Stimulated activated CD4-positive, alpha-beta T cell treated with anti-CD3 and anti-CD28 coated beads, Interleukin-4, amount 100 ng/mL, for 24 hours (primary cell): ENCODE measurements at places on chromosomes 3 and 15.

GRCh38 chr3:109132801-109133473 lies 3.6 kb upstream of the C3orf85 start:
- DNase-seq = no peak

- DNase-seq = no peak
Measured at GRCh38 chr3:133488785-133489367, 84.6 kb upstream of the CDV3 start.

- no peak for DNase-seq
Measured at GRCh38 chr3:52495777-52496602, 852 bp downstream of the STAB1 start.

DNA sequence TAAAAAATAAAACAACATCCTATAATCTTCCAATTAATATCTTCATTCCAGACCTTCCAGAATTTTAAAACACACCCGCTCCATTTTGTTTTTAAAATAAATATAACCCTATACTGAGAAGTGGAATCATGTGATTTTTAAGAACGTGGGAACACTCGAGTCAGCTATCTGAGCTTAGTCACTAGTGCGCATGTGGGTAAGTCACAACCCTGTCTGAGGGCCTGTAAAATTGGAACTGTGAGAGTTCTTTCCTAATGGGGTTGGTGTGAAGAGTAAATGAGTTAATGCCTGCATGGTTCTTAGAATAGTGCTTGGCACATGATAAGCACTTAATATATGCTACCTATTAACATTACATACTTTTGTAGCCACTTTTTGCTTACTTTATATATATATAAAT lies 19.9 kb upstream of the POLR2M start:
- no peak for DNase-seq

DNA sequence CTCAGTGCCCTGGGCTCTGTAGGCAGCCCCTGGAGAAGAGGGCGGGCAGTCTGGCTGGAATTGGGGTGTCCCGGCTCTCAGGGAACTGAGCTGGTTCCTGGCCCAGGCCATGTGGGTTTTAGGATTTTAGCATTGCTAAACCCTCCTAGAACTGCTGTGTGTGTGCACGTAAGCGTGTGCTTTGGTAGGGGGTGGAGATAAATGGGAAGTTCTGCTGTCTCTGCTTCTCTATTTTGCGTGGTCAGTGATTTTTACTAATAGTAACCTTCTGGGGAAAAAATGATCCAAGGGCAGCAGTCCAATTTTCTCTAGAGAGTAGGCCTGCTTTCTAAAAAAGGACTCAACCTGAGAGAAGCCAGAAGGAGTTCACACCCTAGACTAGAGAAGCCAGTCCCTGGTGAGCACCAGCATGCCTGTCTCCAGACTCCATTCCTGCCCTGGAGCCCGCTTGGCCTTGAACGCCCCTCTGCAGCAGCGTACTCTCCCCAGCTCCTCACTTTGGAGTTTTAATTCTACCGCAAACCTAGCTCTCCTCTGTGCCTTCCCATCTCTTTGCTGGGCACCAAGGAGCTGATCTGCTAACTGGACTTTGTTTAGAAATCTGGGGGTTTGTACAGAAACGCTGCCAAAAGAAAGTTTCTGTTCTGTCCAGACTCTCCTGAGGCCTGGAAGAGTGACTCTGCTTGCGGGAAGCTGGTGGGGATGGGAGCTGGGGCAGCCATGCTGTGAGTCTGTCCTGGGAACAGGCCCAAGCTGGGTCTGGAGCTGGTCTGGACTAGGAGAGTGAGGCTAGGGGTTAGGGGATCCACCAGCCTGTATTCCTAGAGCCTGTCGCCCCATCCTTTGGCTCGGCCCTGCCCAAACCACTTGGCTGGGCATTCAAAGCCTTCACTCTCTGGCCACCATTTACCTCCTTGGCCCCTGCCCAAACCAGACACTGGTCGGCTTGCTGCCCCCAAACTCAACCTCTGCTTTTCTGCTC lies 19.7 kb downstream of the CORO2B start:
- DNase-seq = no peak

DNA sequence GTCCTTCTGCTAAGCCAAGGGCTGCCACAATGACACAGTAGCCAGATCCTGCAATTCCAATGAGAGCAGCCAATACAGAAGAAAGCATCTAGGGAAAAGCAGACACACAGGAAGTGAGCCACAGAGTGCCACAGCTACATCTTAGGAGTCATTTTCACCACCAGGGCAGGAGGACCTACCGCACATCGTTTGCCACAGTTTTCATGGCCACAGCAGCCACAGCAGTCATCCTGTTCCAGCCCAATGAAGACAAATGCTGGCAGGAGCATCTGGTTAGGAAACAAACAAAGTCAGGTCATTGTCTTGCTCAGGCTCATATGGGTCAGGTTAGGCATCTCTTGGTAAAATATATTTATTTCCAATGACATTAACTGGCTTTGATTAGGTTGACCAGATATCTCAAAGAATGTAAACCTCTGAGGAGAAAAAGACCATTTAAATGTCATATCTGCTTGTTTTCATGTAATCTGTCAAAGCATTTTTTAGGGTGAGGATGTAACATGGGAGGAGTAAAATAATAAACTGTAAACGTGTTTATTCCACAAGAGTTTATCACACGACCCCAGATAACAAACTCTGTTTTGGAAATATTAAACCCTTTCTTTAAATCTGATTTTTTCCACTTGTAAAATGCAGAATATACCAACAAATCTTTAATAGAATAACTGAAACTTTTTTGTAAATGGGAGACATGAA lies 1.8 kb downstream of the TM4SF1 start:
- DNase-seq = no peak

- DNase-seq = peak; percentile 17
Measured at GRCh38 chr15:63638839-63639238, 41.7 kb downstream of the FBXL22 start.

DNA sequence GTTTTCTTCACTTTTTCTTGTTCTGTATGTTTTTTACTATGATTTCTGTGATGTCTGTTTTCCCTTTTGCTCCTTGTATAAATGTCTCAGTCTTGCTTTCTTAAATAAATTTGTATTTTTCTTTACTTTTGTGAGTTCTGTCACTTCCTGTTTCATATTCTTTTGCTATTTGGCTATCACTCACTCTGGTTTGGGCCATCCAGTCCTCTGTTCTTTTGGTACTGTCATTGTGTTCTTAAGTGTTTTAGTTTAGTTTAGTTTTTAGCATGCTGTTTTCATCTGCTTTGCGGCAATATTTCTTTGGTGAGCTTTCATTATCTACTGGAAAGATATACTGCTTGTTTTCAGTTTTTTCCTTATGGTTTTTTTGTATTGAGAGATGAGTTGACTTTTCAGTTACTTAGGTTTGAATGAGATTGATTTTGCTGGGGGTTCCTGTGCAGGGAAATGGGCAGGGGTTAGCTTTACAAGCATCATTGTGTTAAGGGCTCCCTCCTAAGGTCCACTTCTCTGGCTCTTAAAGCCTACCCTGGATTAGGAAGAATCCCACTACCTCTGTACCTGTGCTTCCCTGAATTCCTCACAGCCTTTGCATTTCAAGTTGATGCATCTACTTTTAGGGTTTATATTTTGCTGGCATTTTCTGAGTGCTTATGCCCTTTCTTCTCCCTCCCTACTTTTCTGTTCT lies 35.1 kb downstream of the PDCD6IP start:
- no peak for DNase-seq

- no peak for DNase-seq
Measured at GRCh38 chr3:152321955-152322377, 53.2 kb downstream of the MBNL1 start.

DNA sequence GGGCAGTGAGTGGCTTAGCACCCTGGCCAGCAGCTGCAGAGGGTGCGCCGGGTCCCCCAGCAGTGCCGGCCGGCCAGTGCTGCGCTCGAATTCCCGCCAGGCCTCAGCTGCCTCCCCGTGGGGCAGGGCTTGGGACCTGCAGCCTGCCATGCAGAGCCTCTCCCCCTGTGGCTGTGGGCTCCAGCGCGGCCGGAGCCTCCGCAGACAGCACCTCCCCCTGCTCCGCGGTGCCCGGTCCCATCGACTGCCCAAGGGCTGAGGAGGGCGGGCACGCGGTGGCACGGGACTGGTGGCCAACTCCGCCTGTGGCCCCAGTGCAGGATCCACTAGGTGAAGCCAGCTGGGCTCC lies 386.3 kb downstream of the CNTN4 start:
- no peak for DNase-seq

- DNase-seq = no peak
Measured at GRCh38 chr15:39786447-39787056, 3.9 kb upstream of the FSIP1 start.

DNA sequence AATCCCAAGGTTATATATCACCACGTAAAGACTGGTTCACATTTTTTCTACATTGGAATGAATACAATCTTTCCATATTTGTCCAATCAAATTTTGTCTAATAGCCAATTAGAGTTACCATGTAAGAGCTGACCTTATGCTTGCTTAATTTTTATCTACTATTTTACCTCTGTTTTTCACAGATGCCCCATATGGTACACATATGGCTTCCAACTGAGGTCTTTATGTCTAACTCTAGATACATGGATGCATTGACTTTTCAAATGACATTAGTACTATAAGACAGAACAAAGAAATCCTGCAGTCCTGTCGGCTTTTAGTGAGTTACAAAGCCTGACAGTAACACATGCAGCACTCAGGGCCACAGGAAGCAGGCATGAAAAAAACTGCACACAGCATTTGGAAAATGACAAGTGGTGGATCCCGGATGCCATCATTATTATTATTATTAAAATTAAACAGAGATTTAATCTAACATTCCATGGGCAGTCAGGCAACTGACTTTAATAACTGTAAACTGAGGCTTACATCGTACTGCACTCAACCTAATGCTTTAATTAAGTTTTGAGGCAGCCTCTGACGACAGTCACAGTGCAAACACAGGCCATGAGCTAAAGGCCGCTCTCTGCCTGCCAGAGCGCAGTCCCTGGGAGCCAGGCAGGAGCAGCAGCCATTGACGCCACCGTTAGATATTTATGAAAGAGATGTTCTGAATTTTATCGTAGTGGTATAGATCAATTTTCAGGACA lies 113.9 kb upstream of the TMCO5A start:
- DNase-seq = no peak

DNA sequence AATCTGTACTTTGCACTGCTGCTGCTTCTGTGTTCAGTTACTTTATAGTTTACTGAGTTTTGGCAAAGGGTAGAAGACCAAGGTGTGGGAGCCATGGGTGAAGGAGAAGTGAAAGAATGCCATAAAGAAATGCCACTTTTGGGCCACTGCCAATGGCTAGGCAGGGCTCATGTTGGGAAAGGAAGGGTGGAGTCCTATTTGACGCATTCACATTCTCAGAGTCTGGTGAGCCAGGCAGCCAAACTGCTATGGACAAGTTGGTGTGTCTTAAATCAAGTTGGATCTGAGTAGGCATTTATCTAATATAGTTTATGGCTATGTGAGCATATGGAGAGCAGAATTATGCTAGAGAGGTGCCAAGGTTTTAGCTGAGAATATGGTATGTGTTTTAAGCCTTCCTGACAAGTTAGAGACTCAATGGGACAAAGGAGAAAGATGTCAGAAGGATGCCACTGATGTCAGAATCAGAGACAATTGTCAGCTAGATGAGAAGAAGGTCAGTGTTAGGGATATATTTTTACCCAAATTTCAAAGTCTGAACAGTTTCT lies 296.1 kb downstream of the AGBL1 start:
- DNase-seq = no peak

- DNase-seq = no peak
Measured at GRCh38 chr3:121330634-121331033, 215.2 kb downstream of the POLQ start.

- DNase-seq = no peak
Measured at GRCh38 chr3:181698263-181698954, 13.3 kb upstream of the SOX2 start.

- DNase-seq = no peak
Measured at GRCh38 chr3:133424937-133425869, 25.3 kb downstream of the BFSP2 start.
